Activated naive CD4-positive, alpha-beta T cell treated with anti-CD3 and anti-CD28 coated beads, Interleukin-2, amount 50 U/mL, for 16 hours (primary cell): ENCODE measurements at places on chromosomes 5 and 9.

DNA sequence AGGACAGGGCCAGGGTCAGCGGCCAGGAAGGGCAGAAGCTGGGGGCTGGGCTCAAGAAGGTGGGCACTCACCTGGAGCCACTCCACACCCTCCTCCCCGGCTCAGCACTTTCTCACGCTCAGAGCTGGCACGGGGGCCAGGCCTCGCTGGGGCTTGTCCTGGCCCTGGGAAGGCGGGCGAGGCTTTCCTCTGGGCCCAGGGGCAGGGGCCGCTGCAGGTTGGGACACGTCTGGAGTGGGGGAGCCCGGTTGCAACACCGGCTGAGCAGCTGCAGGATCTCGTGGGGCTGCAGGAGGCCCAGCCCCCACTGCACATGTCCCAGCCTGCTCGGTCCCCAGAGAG lies 38.9 kb upstream of the EGFL7 start:
- DNase-seq, result no peak

GRCh38 chr5:140988100-140988499 lies 21.8 kb downstream of the PCDHAC2 start:
- no peak for DNase-seq

- no peak for DNase-seq
Measured at GRCh38 chr9:61673247-61673646, 483.4 kb downstream of the SPATA31A7 start.

DNA sequence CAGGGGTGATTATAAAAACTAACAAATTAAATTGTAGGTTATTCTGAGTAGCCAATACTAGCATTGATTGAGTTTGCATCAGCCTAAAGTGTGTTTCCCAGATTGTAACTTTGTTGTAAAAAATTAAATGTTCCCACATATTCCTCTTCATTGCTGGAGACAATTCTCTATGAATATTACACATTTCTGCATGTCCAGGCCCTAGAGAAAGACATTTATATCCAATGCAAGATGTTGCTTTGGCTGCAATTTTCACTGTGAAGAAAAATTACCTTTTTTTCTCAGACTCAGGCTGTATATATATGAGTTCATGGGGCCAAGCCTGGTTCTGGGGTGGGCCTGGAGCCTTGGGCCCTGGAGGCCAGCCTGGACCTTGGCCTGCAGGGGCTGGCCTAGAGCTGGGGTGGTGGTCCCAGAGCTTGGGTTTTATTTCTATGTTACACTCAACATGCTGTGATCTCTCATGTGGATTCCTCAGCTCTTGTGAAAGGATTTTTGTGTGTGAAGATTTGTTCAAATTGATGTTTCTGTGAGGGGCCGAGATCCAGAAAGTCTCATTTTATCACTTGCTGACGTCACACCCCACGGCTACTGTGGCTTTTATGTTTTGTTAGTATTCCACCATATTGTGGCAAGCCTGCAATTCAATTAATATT lies 232.5 kb downstream of the SPATA31A1 start:
- no peak for DNase-seq

DNA sequence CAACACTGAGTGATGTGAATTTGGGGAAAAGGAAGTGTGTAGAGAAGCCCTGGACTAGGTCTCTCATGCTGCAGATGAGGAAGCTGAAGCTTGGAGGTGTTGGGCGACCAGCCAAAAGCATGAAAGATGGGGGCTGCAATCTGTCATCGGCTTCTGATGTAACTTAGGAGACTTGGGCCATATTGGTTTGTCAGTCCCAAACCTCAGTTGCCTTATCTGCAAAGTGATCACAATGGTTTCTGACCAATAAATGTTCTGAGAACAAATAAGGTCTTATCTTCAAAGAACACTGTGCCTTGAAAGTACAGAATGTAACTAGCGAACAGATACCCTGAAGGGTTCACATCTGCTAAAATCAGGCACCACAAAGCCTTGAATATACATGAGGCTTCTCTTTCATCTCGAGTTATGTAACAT lies 198.4 kb upstream of the NR3C1 start:
- DNase-seq, result no peak

- peak; percentile 63 for DNase-seq
Measured at GRCh38 chr9:21559402-21560280, 77.5 kb upstream of the IFNE start.

DNA sequence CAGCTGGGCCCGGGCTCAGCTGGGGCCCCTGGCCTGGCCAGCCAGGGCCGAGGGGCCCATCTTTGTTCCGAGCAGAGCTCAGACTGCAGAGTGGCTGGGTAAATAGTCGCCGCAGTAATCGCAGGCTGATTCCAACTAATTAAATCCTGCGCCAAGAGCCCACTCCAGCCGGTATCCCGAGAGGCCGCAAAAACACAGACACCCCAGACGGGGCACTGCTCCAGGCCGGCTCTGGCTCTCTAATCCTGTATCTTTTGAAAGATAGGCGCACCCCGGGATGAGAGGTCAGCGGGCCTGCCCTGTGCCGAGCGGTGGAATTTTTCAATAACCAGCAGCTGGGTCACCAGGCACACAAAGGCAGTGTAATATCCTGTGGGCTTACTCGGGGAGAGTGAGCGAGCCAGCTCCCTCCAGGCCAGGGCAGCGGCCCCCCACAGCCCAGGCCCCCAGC lies 57.7 kb downstream of the LMX1B start:
- no peak for DNase-seq

GRCh38 chr9:113355040-113355596 lies 5.8 kb downstream of the BSPRY start:
- no peak for DNase-seq

- no peak for DNase-seq
Measured at GRCh38 chr5:124538191-124538590, 208.2 kb downstream of the ZNF608 start.

GRCh38 chr9:121634329-121635261 lies 16.8 kb upstream of the DAB2IP start:
- no peak for DNase-seq

DNA sequence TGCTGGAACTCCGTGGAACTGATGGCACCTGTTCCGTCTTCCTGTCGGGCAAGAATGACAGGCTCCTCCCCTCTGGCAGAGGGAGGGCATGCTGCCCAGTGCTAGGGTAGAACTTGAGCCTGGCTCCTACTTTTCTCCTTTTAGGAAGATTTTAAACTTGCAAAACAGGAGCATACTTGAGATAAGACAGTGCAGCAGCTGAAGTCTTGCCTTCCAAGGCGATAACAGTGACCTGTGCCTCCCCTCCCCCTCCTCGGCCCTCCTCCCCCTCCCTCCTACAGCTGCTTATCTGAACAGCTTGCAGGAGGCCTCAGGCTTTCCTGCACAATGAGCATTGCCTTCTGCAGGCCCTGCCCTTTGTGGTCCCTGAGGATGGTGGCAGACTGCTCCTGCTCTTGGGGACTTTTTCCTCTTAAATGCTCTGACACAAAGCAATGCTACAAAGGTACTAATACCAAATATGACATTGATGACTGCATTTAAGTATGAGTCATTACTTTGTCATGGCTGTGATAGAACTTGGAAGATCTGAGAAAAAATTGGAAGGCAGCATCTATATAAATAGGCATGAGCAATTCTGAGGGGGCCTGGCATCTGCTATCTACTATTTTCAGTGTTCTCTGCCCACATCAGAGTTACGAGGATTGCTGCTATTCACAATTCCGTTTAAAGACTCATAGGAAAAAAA lies 2.0 kb downstream of the GADD45G start:
- peak; percentile 42 for DNase-seq
